Daoy (cell line): ENCODE measurements at places on chromosomes 1 and 21. TPM values are rescaled to one million over a fixed set of nuclear protein-coding genes. Genes with fewer than 3 reads are reported as not detected.

- DNase-seq: peak; percentile 78
Measured at GRCh38 chr1:107076841-107077240, 20.4 kb downstream of the PRMT6 start.

The CTSS gene
- total RNA-seq: 29.7 and 45.2 TPM in 2 replicates

The IQGAP3 gene
- 43.6 and 45.7 TPM in 2 replicates for total RNA-seq

DNA sequence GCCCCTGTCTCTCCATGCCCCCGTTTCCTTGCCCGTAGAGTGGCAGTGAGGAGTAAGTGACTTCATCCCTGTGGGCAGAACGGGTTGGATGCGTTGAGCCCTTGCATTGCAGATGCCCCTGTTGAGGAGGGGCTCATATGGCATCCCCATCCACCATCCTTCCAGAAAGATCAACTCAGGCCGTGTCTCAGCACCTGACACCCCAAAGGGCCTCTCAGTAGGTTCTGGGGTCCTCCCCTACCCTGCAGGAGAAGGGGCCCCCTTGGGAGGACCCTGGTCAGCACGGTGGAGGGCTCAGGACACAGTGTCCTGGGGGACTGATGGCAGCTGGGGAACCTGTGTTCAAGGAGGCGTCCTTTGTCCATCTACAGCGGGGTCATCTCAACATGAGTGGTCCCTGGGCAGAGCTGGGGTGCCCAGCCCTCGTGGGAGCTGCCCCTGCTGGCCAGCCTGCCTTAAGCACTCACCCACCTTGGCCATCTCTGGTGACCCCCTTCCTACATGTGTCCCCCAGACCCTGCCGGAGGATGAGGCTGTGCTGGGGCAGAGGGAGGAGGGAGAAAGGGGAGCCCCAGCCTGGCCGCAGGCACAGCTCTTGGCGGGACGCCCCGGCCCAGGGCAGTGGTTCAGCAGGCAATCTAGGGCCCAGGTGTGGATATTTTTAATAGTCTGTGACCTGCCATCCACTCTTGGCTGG lies 48.2 kb upstream of the ACTRT2 start:
- DNase-seq: no peak

The PAQR6 gene
- total RNA-seq: 0.11 TPM in 1 of 2 replicates, not detected in the other

- peak; percentile 26 for DNase-seq
Measured at GRCh38 chr1:67468066-67468718, 38.0 kb upstream of the SERBP1 start.

The HUNK gene
- total RNA-seq: 0.98 and 1.9 TPM in 2 replicates

The BTF3L4 gene
- total RNA-seq: 119 and 127 TPM in 2 replicates

The RNU1-1 gene
- total RNA-seq: 306 and 832 TPM in 2 replicates

The CELA3A gene
- total RNA-seq: not detected in 2 replicates

The FAM167B gene
- not detected in 2 replicates for total RNA-seq

GRCh38 chr1:202046748-202047708 lies 36.6 kb downstream of the ELF3 start:
- DNase-seq: no peak

The CD1C gene
- not detected in 2 replicates for total RNA-seq

- DNase-seq: peak; percentile 97
Measured at GRCh38 chr1:15952317-15953258, 23.3 kb downstream of the ZBTB17 start.

DNA sequence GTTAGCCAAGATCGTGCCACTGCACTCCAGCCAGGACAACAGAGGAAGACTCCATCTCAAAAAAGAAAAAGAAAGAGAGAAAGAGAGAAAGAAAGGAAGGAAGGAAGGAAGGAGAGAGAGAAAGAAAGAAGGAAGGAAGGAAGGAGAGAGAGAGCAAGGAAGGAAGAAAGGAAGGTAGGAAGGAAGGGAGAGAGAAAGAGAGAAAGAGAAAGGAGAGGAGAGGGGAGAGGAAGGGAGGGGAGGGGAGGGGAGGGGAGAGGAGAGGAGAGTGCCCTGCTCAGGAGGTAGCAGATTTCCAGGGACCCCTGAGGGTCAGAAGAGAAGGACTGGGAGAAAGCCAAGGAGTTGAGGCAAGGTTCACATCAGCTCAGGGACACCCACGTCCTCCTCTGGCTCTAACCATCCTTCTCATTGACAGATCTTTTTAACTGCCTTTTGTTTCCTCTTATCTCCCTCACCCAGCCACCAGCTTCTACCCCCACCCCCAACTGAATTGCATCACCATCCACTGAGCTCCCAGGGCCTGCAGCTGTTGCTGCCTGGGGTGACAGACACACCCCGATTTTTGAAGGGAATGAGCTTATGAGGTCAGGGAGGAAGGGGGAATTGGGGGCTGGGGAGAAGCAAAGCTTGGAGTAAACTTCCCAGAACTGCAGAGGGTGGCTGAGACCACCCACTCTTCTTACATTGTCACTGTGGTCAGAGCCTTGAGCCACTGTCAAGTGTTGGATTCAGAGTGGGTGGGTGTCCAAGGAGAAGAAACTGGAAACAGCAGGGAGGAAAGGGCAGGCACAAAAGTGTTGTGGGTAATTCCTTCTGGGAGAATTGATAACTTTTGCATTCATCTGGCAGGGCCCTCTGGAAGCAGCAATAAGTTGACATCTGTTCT lies 91.6 kb downstream of the GLUL start:
- peak; percentile 17 for DNase-seq

GRCh38 chr1:2270260-2271100 lies 42.4 kb downstream of the SKI start:
- no peak for DNase-seq

The CYP4A11 gene
- total RNA-seq: not detected in 2 replicates

DNA sequence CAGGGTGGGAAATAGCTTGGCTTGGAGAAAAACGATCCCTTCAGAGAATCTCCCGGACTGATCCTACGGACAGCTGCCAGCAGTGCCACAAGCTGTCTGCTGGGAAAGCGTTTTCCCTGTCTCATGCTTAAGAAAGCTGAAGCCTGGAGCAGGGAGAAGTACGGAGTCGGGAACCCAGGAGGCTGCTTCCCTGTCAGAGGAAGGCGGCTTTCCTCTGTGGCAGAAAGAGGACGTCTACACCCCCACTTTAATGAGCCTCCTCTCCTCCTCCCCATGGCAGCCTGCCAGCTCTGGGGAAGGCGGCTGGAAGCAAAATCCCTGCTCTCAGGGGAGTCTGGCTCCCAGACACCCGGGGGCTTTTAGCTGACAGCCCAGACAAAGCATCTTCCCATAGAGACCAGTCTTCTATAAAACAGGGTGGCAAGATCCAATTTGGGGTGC lies 7.3 kb downstream of the KIF21B start:
- DNase-seq: peak; percentile 74

The GADD45A gene
- 81.7 and 82.6 TPM in 2 replicates for total RNA-seq

DNA sequence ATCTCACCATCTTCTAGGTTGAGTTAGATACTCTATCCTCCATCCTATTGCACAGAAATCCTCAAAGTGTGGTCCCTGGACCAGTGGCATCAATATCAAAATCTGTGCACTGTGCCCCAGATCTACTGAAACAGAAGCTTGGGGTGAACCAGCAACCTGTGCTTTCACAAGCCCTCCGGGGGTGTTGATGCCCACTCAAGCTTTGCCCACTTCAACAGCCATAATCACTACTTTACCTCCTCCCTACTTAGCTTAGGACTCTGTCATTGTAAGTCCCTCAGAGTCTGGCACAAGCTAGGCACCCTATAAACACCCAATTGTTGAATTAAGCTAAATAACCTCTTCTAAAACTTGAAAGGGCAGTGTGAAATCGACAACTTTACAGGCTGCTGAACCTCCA lies 144.2 kb upstream of the SOD1 start:
- no peak for DNase-seq

The RNU1-3 gene
- 306 and 832 TPM in 2 replicates for total RNA-seq

- DNase-seq: peak; percentile 81
Measured at GRCh38 chr1:98991127-98992012, 13.3 kb downstream of the PLPPR5 start.

The ABCA4 gene
- total RNA-seq: 0.36 and 0.80 TPM in 2 replicates

GRCh38 chr1:50841791-50842387 lies 118.2 kb downstream of the FAF1 start:
- no peak for DNase-seq

DNA sequence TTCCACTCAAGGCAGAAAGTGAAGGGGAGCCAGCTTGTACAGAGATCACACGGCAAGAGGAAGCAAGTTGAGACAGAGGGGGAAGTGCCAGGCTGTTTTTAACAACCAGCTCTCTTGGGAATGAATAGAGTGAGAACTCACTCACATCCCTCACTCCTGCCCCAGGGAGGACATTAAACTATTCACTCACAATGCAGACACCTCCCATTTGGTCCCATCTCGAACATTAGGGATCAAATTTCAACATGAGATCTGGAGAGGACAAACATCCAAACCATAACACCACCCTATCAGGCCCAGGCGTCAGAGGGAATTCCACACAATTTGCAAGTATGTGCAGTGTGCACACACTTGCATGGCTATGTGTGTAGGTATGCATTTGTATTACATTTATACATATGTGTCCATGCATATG lies 62.7 kb downstream of the DMAP1 start:
- DNase-seq: no peak

GRCh38 chr1:160459056-160459455 lies 58.7 kb downstream of the VANGL2 start:
- DNase-seq: no peak

DNA sequence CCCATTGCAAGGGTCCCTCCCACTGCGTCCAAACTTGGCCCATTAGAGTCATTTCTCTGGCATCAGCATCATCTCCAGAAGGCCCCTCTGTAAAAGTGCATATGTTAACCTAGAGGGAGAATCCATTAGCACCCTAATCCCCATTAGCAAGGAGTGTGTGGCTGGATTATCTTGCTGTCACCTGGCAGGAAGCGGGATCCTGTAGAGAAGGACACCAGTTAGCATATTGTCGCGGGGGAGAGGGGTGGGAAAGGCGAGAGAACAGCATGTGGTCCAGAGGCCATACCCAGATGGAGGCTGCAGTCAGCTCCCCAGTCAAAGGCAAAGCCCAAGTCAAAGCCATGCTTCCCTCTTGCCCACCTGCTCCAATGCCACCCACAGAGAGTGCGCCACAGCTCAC lies 64.0 kb downstream of the OLIG1 start:
- no peak for DNase-seq

GRCh38 chr1:19462781-19463503 lies 22.4 kb downstream of the CAPZB start:
- DNase-seq: no peak

DNA sequence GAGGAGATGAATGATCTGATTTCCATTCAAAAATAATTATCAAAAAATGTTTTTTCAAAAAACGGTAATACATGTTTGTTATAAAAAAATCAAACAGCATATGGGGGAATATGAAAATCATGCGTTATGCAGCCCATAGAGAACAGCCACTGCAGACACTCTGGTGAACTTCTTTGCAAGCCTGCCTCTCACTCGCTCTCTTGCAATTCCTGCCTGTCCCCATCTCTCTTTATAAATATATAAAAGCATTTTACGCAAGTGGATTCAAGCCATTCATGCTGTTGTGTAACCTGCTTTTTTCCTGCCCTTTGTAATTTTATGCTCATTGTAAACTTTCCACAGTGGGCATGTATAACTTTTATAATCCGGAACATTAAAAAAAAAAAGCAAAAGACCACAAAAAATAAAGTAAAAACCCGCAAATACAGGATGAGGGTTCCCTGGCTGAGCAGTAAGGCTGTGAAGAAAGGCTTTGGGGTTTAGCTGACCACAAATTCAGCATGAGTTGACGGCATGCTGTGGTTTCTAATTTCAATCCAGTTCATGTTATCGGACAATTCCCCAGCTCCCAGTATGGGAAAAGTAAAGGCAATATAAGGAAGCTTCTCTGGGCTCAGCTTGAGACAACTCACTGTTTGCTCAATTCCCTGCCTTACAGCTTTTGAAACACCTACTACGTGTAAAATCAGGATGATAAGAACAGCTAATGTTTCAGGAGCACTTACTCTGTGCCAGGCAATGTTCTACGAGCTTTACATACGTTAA lies 52.8 kb upstream of the ZBTB40 start:
- DNase-seq: peak; percentile 37

- peak; percentile 7 for DNase-seq
Measured at GRCh38 chr1:155646307-155646706, 36.3 kb downstream of the MSTO1 start.

DNA sequence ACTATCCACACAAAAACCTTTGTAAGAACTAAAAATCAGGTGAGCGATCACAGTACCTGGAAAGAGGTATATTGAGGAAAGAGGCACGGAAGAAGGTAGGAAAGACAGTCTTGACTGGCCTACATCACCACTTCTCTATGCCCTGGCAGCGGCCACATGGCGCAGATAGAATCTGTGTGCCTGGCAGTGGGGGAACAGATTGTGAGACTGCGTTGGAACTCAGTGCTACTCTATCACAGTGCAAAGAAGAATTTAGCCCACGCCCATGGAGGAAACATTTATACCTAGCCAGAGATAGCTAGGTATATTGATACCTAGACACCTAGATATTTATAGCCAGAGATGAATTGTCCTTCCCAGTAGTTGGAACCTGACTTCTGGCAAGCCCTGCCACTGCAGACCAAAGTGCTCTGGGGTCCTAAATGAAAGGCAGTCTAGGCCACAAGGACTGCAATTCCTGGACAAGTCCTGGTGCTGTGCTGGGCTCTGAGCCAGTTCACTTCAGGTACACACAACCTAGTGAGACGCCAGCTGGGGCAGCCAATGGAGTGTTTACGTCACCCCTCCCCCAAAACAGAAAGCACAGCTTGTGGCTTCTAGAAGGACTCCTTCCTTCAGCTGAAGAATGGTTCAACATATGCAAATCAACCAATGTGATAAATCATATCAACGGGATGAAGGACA lies 51.9 kb downstream of the DHX9 start:
- no peak for DNase-seq

GRCh38 chr1:30966690-30967369 lies 58.3 kb upstream of the SDC3 start:
- DNase-seq: peak; percentile 60

The LGR6 gene
- 0.23 and 1.2 TPM in 2 replicates for total RNA-seq

- no peak for DNase-seq
Measured at GRCh38 chr1:36857754-36858153, 176.6 kb downstream of the GRIK3 start.

DNA sequence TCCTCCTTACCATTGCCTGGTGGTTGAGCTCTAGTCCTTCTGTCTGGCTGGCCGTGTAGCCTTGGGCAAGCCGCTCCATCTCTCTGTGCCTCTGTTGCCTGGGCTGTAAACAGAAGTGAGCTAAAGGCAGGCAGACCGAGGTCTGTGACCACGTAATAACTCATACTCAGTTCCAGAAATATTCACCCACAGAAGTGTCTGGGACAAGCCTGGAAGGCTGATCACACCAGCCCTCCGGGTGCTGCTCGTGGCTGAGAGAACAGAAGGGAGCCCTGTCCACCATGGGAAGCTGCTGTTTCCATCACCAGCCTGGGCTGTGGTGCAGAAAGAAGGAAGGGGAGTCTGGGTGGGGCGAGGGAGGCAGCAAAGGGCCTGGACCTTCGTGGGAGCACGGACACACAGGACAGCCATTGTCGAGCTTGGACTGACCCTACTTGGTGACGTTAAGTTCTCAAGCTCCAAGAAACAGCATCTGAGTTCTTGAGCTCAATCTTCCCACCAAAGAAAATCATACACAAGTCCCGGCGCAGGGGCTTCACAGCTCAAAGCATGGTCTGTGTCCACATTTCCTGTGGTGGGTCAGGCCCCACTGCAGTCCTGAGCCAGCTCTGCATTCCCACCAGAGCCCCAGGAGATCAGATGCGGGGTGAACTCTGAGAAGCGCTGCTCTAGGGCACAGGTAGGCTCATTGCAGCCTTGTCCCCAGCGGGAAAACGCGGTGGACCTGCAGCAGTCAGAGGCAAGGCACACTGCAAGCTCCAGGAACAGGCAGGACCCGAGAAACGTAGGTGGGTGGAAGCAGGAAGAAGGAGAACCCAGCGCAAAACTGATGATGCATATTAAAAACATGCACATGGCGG lies 61.8 kb downstream of the RUNX3 start:
- no peak for DNase-seq
